Effector memory CD4-positive, alpha-beta T cell (primary cell): ENCODE measurements at places on chromosomes 11 and 22.
A peak's percentile ranks its signal among the peaks of the same experiment; 100 is the strongest.

- no peak for DNase-seq
Observed at GRCh38 chr11:95291946-95292345, 60.9 kb upstream of the SESN3 start.

DNA sequence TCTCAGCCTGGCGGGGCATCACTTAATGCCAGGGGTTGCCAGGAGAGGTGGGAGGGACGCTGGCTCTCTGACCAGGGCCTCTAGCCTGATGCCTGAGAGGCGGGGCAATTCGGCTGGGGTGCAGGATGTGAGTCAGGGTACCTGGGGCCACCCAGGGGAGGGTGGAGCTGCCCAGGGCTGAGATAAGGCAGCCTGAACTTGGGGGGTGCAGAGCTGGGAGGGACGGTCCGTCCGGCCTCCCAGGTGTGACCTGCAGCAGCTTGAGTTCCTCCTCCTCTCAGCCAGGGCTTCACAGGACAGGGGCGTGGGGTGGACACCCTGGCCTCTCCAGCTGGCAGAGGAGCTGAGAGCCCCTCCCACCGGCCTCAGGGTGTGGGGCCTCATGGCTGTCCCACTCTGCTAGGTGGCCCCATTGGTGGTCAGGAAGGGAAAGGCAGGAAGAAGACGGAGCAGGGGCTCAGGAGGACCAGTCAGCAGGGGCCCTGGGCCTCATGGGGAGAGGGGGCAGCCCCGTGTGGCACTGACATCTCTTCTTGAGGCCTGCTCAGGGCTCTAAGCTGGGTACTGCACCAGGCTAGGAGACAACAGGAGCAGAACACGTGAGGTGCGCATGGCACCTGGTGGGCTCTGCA lies 942 bp upstream of the RPS6KA4 start:
- DNase-seq = no peak

GRCh38 chr11:77441426-77441825 lies 32.5 kb downstream of the PAK1 start:
- no peak for DNase-seq

GRCh38 chr11:88327061-88327460 lies 10.5 kb downstream of the CTSC start:
- no peak for DNase-seq

DNA sequence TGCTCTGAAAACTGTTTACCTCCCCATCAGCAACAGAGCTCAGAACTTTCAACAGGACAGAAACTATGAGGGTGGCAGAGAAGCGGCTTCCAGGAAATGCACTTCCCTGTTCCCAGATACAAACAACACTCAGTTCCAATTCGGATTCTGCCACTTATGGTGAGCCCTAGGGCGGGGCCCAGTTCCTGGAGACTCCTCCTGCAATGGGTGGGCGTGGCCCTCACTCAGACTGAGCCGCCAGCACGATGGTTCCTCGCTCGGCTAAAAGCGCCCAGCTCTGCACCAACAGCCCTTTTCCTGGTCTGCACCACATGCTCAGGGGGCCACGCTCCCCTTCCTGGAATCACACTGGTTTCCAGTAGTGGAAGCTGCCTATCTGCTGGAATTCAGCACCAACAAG lies 314.1 kb downstream of the CTTN start:
- DNase-seq = no peak

GRCh38 chr22:30521368-30522156 lies 16.1 kb upstream of the SEC14L4 start:
- no peak for DNase-seq

DNA sequence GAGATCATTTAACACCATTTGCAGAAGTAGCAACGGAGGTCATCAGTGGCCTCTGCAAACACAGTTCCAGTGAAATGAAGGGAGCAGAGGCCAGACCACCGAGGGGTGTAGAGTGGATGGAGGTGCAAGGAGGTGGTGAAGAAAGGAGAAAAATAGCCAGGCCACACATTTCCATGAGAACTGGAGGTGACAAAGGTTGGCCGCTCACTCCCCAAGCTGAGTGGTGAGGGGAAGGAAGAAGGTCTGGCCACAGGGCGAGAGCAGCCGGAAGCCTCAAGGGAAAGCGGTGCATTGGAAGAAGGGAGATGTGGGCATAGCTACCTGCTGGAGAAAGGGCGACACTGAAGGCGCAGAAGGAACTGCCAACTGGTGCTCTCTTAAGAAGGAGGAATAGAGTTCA lies 20.1 kb upstream of the TMPRSS4 start:
- DNase-seq = no peak

DNA sequence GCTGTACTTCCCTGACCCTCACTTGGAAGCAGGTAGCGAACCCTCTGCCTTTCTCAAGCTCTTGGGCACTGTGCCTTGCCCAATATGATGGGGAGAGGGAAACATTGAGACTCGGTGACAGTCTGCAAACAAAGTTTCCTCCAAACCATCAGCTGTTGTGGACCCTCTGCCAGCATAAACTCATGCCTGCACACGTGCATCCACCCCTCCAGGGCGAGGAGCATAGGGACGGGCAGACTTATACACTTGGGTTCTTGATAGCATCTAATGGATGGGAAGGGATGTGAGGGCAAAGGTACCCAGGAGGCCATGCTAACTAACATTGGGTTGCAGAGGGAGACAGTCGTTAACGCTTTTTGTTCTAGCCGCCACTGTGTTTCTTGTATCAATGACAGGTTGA lies 8.2 kb upstream of the MAPK8IP1 start:
- no peak for DNase-seq

GRCh38 chr11:134120143-134120850 lies 51.4 kb downstream of the JAM3 start:
- no peak for DNase-seq

GRCh38 chr22:50625131-50625567 lies 2.8 kb downstream of the ARSA start:
- no peak for DNase-seq

DNA sequence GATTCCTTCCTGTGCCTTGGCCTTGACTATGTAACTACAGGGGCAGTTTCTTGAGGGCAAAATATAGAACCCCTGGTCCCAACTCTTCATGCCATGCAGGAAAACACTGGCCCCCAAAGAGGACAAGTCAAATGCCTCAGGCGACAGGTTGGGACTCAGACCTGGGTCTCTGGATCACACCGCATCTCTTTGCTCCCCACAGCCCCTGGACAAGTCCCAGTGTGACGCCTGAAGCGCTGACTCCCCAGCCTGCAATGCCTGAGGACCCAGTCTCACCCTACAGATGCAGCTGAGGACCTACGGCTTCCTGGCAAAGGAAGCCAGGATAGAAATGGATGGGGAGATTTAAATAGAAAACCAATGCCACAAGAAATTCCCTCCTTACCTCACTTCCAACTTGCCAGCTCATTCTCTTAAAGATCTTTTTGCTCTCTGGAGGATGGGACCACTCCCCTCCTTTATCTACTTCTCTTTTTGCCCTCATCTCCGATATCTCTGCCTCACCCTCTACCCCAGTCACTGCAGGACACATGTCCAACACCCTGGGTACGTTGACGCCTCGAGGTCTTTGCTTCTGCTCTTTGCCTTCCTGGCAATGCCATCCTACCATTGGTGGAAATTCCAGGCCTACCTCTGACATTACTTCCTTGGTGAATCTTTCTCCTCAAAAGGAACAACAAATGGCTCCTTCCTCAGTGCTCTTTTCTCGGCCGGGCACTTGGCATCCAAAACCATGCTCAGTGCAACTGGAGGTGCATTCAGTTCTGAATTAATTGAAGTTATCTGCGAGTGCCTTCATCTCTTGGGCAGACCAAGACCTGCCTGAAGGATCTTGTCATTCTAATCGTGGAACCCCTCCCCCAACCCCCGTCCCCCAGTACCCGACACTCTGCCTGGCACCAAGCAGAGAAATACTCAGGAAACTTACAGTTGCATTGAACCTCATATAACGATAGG lies 2.0 kb upstream of the PRDM11 start:
- no peak for DNase-seq

GRCh38 chr11:70716986-70717775 lies 318.9 kb downstream of the CTTN start:
- no peak for DNase-seq

DNA sequence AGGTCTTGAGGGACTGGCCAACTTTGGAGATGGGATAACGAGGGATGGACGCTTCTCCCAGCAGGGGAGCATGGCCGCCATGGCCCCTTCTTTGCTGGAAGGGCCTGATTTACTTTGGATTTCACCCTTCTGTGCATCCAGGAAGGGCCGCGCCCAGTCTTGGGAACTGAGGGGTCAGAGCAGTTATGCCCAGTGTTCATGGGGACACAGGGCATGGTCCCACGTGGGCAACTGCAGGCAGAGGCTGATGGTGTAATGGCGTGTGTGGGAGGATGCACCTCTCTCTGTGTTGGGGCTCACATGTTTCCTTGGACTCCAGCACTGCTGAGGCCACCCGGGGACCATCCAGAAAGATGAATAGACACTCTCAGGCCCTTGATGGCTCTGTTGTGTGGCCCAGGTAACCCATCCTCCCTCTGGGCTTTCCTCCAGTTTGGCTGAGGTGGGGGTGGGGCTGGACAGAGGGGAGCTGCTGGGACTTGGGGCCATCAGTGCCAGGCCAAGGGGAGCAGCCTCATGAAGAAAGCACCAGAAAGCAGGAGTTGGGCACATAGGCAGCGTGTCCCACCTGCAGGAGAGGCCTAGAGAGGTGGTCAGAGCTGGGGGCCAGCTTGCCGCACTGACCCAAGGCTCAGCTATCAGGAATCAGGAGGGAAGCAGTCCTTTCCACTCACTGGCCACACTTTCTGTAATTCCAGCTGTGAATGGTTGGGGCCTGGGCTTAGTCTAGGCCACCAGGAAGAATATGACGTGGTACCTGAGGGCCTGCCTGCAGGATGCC lies 1033.9 kb downstream of the TBC1D22A start:
- no peak for DNase-seq

GRCh38 chr22:23772649-23773473 lies at the start of gene MMP11:
Gene MMP11 (plus strand): TSS chr22:23772849. CDS start chr22:23772871, 22 bp downstream.
- peak; percentile 38 for DNase-seq

GRCh38 chr22:24188705-24189248 lies 7.5 kb downstream of the SUSD2 start:
- DNase-seq = no peak

DNA sequence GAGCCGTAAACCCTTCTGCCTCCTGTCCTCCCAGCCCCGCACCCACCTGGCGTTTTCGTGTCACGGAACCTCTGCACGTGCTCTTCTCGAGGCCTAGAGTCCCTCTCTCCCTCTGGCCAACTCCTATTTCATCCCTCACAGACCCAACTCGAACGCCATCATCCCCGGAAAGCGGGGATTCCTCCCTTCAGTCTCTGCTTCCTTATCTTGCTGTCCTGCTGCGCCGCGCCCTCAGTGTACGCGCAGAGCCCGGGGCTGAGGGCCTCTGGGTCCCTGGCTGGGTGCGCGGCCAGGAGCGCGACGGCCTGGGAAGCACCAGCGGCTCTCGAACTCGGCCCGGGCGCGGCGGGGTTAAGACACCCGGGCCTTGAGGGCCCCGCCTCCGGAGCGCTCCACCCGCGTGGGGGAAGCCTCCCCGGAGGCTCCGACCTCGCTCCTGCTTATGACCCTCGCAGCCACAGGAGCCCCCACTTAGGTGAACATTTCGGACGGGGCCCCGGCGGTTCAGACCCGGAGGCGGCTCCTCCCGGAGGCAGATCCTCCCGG lies 398 bp upstream of the ATG16L2 start:
- DNase-seq = no peak

- DNase-seq = no peak
Observed at GRCh38 chr22:22721681-22722354, 77.4 kb downstream of the GGTLC2 start.

DNA sequence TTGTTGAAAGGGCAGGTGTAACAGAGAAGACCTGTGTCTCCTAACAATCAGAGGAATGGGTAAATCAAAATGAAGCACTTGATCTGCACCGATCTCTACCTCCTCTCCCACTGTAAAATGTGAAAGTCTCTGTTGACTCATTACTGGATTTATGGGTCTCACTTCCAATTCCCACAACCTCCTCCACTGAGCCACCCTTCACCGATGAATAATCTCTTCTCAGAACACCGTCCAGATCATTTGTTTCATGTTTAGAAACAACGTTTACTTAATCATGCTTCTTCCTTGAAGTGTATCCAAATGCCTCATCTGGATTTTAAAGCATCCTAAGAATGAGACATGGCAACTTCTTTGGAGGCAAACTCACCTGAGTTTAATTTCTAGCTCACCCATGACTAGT lies 643.6 kb downstream of the ETS1 start:
- DNase-seq = no peak

GRCh38 chr11:87809256-87809655 lies 366.0 kb downstream of the RAB38 start:
- no peak for DNase-seq

- DNase-seq = no peak
Observed at GRCh38 chr11:42770444-42771065, 541.2 kb upstream of the API5 start.

DNA sequence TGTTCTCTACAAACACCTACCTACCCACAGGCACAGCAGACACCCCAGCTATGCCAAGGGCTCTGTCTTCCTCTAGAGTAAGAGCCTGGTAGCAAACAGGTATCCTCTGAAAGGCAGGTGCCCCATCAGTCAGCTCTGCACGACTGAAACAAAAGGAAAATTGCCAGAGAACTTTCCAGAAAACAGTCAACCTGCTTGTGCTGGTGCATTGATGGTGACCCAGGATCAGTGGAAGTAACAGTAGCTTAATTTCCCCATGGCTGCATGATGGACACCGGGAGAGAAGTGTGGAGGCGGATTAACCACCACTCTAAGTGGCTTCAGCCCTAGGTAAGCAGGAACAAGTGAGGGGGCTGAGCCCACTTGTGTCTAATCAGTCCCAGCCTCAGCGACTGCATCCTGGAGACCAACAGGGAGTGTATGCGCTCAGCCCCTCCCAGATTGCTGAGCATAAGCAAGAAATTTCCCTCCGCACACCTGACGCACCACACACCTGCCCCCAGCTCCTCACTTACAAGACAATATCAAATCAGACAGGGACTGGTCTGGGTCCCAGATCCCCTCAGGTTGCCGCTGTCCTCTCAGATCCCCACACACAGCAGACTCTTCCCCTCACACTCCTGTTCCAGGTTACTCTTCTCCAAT lies 70.7 kb upstream of the IGLL5 start:
- no peak for DNase-seq

GRCh38 chr11:85889676-85890579 lies 34.7 kb downstream of the CCDC83 start:
- DNase-seq = no peak

DNA sequence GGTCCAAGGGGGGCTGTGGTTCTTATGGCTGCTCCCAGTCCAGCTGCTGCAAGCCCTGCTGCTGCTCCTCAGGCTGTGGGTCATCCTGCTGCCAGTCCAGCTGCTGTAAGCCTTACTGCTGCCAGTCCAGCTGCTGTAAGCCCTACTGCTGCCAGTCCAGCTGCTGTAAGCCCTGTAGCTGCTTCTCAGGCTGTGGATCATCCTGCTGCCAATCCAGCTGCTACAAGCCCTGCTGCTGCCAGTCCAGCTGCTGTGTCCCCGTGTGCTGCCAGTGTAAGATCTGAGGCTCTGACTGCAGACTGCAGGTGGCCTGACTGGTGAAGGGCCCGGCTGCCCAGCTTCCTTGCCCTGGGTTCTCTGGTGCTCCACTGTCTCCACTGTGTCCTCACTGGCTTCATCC lies 696 bp downstream of the KRTAP5-5 start:
- no peak for DNase-seq
